ENCODE measurements at places on chromosomes 3 and 15. TPM values are rescaled to one million over a fixed set of nuclear protein-coding genes. Genes with fewer than 3 reads are reported as not detected.

DNA sequence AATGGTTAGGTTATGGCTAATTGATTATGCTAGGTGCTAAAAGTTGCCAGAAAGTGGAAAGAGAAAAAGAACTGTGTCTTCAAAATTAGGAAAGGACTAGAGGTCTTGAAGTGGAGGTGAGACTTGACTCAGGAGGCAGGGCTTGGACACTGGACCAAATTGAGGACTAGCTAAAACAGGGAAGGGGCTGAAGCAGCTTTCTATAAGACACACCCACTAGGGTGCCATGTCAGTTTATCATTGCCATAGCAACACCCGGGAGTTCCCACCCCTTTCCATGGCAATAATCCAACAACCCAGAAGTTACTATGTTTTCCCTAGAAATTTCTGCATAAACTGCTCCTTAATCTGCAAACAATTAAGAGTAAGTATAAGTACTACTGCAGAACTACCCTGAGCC is 42.9 kb upstream of the MITF start:
- DNase-seq = no peak

- DNase-seq = no peak
These were observed 80.2 kb upstream of the ACP3 start for GRCh38 chr3:132236701-132237651.

DNA sequence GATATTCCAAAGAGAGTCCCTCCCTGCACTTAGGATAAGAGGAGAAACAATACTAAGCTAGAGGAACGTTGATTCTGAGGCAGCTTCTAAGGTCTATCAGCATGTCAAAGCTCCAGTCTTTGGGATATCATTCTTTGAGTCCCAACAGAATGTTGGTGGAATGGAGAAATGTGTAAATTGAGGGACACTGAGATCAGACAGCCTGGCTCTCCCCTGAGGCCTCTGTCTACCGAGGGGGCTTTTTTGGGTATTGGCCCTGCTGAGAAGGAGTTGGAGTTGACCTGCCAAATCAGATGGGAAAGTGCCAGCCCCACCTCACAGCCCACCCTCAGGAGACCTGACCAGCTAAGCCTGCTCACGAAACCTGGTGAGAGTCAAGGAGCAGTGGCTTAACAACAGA is 27.6 kb upstream of the LRTM1 start:
- no peak for DNase-seq

DNA sequence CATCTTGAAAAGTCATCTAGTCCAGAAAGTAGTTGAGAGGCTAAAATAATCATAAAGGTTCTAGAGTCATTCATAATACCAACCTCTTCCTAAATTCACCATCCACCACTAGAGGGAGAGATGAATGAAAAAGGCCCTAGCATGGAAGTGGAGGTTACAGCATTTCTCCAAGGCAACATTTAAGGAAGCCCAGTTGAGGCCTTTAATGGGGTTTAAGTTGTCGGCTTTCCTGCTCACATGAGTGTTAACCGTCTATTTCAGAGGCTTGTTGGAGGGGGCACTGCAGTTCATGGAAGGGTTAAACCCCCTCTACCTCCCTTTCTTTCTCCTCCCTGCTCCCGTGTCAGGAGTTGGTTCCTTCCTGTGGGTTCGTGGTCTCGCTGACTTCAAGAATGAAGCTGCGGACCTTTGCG is 3.8 kb upstream of the SLCO3A1 start:
- DNase-seq = no peak

DNA sequence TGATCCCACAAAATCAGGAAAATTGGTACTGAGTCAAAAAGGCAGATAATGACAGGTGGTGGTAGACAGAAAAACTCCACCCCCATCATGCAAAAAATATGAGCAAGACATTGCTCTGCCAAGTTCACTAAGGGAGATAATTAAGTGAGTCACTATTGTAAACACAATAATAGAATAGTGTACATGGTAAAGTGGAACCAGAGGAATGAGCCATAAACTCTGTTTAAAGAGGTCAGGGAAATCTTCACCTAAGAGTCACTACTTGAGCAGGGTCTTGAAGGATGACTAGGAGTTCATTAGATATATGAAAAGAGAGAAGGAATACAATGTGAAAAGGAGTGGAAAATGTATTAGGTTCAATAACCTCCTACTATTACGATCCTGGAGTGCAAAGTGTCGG is 213.4 kb upstream of the PEX5L start:
- DNase-seq = no peak

- DNase-seq = no peak
These were observed 241.2 kb downstream of the NTRK3 start for GRCh38 chr15:88015228-88015860.

- no peak for DNase-seq
These were observed 44.1 kb downstream of the LRIG1 start for GRCh38 chr3:66456711-66457173.

The ADAMTS17 gene
- total RNA-seq = 4.7 TPM

The FGF7 gene
- 0.24 TPM for total RNA-seq

The FEZF2 gene
- total RNA-seq = not detected

The GRAMD2A gene
- 4.0 TPM for total RNA-seq

DNA sequence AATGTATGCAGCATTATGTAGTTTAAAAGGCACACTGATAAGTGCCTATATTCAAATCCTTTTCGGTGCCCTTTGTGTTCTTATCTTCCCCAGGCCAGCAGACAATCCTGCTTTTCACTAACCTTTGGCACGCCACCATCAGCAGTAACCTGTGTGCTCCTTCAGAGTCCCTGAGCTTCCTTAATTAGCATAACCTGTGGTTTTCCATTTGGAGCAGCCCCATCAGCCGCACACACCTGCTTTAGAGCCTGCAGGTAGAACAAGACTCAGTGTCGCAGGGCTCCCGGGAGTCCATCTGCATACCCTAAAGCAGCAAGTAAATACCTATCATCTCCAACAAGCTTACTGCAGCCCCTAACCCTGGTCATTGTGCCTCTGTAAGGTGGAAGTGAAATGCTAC is 755.1 kb downstream of the ROBO2 start:
- peak; percentile 9 for DNase-seq

DNA sequence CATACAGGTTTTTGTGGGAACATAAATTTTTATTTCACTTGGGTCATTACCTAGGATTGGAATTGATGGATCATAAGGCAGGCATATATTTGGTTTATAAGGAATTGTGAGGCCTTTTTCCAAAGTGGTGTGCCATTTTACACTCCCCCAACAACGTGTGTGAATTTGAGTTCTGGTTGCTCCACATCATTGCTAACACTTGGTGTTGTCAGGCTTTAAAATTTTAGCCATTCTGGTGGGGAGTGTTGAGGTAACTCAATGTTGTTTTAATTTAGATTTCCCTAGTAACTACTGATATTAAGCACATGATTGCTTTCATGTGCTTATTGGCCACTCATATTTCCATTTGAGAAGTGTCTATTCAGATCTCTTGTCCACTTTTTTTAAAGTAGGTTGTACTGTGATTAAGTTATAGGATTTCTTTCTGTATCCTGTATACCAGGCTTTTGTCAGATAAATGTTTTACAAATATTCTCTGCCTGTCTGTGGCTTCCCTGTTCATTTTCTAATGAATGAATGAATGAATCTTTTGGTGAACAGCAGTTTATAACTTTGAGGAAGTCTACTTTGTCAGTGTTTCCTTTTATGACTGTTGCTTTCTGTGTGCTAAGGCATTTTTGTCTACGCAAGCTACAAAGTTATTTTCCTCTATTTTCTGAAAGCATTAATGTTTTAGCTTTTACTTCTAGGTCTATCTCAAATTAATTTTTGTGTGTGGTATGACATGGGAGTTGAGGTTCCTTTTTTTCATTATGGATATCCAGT is 17.9 kb upstream of the NR2C2 start:
- DNase-seq = no peak

The COL6A5 gene
- total RNA-seq = not detected

DNA sequence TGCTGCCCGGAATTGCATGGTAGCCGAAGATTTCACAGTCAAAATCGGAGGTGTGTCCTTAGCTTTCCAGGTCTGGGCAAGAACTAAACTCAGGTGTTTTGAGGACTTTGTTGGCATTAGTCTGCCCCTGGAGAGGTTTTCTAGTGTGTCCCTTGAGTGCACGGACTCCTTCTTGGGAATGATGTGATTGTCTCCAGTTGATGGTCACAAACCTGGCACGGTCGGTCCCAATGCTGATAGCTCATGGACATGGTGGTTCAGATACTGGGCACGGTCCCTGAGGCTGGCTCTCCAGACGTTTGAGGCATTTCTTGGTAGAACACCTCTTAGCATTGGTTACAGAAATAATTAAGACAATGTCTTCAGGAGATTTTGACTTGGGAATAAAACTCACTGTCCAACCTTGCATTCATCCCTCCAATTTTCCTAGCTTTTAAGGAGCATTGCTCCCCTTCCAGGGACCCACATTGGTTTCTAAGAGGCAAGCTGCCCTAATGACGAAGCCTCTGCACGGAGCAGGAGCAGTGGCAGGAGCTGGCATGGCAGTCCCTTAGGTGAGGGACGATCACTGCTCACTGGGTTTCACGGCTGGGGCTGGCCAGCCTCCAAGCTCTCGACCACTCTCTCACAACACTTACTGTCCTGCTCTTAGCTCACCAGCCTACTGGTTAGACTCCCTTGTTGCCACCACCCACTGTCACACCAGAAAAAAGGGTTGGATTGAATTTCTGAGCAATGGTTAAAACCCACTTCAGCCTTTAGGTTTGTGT is 68.1 kb downstream of the PGPEP1L start:
- no peak for DNase-seq

The SST gene
- total RNA-seq = 52.5 TPM

GRCh38 chr3:143445118-143445517 is 325.5 kb downstream of the CHST2 start:
- DNase-seq = no peak

DNA sequence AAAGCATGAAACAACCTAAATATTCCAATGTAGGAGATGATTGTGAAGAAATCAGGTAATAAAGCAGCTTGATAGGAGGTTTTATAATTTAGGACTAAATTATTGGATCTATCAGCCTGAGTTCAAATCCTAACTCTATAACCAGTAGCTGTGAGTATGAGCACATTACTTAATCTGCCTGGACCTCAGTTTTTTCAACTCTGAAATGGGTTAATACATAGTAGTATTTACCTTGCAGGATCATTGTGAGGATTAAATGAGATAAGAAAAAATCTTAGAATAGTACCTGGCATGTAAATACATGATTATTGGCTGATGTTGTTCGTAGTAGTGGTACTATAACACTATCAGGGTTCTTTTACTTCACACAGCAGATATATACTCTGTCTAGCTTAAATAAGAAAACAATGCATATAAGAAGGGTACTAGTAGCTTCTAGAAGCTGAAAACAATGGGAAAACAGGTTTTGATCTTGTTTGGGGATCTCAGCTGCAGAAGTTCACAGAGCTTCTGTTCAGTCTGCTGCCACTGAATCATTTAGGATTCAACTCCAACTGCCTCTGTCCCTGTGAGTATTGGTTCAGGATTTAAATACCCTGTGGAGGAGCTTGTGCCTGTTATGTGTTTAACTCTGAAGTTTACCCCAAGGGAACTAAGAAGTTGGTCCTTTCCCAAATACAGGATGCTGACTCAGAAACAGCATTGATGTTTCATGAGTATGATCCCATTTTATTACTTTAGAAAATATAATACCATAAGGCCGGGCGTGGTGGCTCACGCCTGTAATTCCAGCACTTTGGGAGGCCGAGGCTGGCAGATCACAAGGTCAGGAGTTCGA is 34.2 kb downstream of the KAT2B start:
- no peak for DNase-seq

The CDV3 gene
- 177 TPM for total RNA-seq

The ACSBG1 gene
- total RNA-seq = 0.18 TPM

- no peak for DNase-seq
These were observed 15.3 kb downstream of the OR4F15 start for GRCh38 chr15:101827257-101827656.

- DNase-seq = no peak
These were observed 275.2 kb upstream of the KCNMB2 start for GRCh38 chr3:178260887-178261565.

DNA sequence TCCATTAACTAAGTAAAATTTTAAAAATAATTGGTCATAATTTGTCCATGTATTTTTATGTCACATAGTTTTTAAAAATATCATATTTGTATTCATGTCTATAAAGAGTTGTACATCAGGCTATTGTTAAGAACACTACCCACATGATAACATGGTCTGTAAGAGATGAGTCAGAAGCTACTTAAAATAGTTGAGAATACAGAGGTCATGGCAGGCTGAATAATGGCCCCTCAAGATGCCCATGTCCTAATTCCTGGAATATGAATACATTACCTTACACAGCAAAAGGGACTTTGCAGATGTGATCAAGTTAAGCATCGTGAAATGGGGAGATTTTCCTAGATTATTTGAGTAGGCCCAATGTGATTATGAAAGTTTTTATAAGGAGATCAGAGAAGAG is 782.9 kb upstream of the GOLIM4 start:
- no peak for DNase-seq
